ENCODE measurements at places on chromosomes 1 and 21.

GRCh38 chr1:69991644-69992043 is 213.7 kb downstream of the LRRC40 start:
- DNase-seq: no peak

- no peak for DNase-seq
These were observed 43.6 kb downstream of the RAP1GAP start for GRCh38 chr1:21625390-21626190.

DNA sequence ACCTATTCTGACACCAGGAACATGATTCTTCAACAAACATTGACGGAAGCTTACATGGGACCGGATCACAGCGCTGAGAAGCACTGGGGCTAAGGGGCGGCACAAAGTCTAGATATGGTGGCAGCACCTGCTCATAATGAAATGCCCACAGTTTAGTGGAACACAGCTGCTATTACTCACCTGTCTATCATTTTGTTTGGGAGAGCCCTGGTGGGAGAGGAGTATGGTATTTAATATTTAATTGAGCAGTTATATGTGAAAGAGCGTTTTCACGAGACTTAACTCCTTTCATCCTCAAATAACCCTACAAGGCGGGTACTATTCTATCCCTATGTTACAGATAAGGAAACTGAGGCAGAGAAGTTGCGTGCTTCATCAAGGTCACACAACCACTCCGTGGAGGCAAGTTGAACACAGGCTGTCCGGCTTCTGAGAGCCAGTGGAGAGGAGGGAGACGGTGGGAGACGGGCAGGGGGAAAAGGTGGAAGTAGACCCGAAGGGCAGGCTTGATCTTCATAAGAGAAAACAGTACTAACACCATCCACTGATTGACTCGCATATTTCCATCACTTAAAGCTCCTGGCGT is 790 bp upstream of the TSNAX start:
- no peak for DNase-seq

GRCh38 chr1:156001662-156002171 is 19.0 kb downstream of the SSR2 start:
- DNase-seq: no peak

DNA sequence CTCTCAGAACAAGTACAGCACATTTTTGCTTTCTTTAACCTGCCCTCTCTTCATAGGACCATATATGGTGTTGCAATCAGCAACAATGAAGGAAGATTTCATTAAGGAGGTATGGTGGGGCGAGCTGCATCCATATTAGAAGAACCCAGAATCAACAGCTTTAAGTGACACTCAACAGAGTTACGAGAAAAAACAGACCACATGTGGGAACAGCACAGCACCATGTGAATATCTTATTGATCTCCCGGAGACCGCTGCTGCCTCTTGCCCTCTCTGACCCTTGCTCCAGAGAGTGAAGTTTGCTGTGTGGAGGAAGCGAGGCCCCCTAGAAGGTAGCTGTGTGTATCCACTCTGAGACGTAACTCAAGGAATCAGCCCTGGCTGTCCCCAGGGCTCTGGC is 12.9 kb downstream of the RAB42 start:
- no peak for DNase-seq

DNA sequence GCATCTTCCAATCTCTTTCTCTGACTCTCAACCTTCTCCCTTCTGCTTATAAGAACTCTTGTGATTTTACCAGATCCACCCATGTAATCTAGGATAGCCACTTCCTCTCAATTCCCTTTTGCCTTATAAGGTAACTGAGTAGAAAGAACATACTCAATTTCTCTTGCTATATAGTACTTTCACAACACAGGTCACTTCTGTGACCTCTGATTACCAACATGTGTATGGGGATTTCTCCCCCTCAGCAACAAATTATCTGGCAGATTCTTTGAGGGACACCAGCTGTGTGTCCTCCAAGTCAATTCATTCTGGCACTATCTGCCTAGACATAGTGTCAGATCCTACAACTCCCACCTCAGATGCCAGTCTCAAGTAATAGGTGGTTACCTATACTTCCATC is 62.5 kb downstream of the IL23R start:
- no peak for DNase-seq

DNA sequence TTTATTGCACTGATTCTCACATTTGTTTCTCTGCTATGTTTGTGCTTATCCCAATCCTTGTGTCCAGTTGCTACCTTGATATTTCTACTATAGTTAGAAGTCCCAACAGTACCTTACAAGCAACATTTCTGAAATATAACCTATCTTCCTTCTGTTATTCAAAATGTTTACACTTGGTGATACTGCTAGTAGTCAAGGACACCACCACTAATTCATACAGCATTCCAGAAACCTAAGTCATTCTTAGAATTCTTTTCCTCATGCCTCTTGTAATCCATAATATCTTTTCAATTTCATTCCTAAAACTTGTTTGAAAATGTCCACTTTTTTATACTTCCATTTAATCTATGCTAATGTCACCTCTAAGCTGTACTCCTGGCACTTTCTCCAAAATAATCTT is 2132.1 kb downstream of the NCAM2 start:
- DNase-seq: no peak

DNA sequence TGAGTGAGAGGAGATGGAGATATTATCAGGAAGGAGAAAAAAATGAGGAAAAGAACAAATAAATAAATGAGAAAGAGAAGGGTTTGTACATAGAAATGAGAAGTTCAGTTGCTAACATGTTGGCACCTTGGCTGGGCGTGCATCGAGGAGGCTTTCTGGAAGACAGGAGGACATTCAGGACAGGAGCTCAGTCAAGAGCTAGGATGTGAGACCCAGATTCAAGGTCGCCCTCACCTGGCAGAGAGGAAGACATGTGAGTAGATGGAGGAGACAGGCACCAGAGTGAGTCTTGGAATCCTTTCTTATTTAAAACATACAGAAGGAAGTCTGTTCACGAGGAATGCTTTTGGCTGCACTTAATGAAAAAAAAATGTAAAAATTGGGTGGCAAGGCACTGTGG is 640.9 kb downstream of the NPHP4 start:
- DNase-seq: no peak

DNA sequence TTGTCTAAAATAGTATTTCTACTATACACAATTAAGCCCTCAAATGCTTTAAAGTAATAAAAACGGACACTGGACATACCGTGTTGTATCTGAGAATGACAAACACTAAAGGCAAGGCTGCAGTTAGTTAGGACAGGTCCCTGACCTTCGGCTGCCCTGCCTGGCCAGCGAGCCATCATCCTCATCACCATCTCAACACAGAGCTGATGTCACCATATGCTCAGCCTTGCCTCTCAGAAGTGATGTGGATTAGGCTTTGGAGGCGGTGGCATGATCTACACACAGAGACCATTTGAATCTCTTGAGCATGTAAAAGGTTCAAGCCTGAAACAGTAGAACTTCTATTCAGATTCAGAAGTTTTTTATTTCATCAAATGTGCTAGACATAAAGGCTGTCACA is 244.7 kb downstream of the SDCCAG8 start:
- no peak for DNase-seq

GRCh38 chr1:207081088-207081487 is 7.6 kb upstream of the C4BPB start:
- DNase-seq: no peak

DNA sequence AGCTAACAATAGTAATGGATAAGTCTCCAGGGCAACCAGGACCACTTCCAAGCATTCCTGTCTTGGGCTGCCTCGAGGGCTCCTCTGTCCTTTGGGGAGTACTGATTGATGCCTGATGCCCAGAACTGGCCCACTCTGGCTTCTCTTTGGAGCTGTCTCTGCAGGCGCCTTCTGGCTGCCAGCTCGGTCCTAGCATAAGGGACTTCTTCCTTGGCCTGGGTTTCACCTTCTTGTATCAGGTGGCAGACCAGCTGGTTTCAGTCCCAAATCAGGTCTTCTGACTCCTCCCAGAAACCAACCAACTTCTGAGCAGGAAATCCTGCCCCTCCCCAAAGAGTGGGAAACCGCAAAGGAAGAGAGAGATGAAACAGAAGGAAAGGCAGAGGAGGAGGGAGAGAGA is 10.6 kb downstream of the G0S2 start:
- DNase-seq: no peak

- no peak for DNase-seq
These were observed 99.5 kb downstream of the DAB1 start for GRCh38 chr1:57324388-57324787.

DNA sequence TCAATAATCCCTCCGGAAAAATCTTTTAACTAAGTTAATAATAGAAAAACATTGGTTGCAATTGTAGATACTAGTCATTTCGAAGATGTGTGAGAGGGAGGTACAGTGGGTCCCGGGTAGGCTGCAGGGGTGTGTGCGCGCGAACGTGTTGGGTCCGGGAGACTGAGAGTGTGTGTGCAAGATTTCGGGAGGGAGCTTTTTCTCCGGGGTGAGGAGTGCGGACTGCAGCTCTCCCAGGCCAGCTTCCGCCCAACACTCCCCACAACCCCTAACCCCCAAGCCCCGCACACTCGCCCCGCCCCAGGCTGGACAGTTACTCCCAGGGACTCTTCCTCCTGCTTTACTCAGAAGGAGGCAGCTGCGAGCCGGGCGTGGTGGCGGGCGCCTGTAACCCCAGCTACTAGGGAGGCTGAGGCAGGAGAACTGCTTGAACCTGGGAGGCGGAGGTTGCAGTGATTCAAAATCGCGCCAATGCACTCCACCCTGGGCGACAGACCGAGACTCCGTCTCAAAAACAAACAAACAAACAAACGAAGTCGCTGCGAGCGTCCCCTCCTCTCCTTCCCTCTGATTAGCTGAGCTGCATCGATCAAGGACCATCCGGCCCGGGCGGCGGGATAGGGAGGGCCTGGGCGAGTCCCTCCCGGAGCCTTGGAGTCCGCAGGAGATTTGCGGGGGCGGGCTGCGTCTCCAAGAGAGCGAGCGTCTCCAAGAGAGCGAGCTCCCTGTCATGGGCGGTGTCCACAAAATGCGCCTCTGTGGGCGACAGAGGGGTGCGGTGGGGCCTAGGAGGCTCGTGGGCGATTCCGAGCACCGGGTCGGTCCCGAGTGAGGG is 28.3 kb upstream of the PPM1J start:
- no peak for DNase-seq

GRCh38 chr21:44328242-44328895 is 10.8 kb downstream of the CFAP410 start:
- no peak for DNase-seq

DNA sequence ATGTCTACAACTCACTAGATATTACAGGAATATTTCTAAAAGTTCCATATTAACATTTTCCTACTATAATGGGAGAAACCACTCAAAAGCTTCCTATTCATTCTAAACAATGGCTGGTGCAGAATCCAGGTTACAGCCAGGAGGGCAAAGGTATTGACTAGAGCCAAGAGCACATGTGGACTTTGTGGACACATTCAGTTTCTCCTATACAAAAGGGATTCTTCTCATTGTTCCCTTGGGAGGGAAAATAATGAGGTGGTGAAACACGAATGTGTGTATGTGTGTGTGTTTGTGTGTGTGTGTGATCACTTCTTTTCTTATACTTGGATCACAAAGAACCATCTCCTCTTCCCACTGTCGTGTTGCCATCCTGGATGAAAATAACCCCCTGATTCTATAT is 1000.0 kb downstream of the ADGRL2 start:
- no peak for DNase-seq

DNA sequence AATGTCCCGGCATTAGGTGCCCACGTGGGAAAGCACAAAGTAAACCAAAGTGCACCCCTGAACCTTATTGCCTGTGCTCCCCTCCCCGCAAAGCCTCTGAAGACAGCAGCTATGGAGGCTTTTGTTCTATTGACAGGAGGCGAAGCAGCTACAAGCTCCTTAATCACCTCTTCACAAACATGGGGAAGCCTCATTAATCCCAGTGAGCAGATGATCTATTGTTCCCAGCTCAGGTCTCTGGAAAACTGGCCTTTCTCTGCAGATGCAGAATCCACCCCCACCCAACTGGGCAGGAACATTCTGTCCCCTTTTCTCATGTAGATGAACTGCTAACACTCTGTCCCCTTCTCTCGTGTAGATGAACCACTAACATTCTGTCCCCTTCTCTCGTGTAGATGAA is 190.5 kb upstream of the CSF3R start:
- no peak for DNase-seq

DNA sequence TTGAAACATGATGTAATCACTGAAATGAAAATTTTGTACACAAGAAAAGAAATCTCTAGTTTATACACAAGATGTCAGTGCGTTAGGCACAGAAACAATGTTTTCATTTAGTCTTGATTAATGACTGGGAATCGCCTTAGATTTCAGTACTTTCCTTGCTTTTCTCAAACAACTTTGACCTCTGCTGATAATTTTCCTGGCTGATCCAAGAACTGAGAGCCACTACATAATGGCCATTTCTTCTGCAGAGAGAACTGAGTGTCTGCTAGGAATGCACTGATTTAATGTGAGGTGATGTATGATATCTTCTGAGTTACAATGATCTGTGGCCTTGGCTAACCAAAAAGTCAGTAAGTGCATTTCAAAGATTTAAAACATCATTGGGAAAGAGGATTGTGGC is 308.1 kb downstream of the CTH start:
- no peak for DNase-seq

DNA sequence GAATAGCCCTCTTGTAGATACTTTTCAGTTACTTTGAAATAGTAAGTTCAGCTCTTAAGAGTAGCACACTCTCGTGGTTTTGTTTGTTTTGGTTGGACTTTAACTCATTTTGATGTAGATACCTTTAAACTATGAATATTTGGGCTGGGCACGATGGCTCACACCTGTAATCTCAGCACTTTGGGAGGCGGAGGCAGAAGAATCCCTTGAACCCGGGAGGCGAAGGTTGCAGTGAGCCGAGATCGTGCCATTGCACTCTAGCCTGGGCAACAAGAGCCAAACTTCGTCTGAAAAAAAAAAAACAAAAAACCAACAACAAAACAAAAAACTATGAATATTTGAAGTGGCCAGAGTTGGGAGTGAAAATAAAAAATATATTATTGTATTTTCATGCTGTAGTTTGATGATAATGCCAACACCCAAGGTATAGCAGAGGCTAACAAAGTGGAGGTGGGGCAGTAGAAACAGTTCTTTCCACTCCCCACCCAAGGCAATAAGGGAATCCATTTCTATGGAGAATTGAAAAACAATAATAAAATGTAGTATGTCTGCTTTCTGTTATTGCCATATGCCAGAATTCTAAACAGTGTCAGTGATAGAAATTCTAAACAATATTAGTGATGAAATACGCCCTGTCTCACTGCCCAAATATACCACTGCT is 1.7 kb downstream of the ZNF326 start:
- DNase-seq: no peak

DNA sequence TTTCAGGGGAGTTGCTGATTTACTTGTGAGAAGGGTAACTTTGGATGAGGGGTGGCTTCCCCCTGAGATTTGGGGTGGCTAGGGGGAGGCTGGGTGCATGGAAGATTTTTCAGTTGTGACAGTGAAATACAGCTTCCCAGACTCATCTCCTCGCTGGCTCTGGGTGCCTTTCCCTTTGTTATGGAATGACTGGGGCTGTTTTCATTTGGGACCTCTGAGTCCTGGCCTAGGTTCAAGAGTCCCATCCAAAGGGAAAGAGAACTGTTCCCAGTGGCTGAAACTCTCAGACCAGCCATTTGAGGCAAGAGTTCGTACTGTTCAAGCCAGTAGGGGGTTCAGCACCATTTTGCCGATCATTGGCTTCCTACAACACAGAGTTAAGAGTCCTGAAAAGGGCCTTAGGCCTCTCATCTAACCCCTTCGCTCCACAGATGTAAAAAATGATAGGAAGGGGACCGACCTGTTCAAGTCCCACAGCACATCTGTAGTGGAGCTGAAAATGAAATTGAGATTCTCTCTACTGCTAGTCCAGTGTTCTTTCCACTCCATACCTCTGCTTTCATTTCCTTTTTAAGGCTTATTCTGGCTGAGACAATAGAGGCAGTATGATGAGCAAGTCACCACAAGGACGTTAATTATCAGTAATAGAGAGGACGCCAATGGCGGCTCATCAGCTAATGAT is 958 bp downstream of the DDR2 start:
- DNase-seq: no peak
